SJSA1 (cell line): ENCODE measurements at places on chromosomes 12 and 14. TPM values are rescaled to one million over a fixed set of nuclear protein-coding genes. Genes with fewer than 3 reads are reported as not detected.

The RIPK3 gene
- not detected in 2 replicates for total RNA-seq

The GSG1 gene
- total RNA-seq: 0.32 TPM in 1 of 2 replicates, not detected in the other

The HCAR1 gene
- total RNA-seq: not detected in 2 replicates

The PLA2G1B gene
- total RNA-seq: not detected in 2 replicates

The ERBB3 gene
- total RNA-seq: not detected in 2 replicates

The KLRC4 gene
- not detected in 2 replicates for total RNA-seq

The NGB gene
- total RNA-seq: not detected in 2 replicates

The KANSL2 gene
- total RNA-seq: 34.5 and 54.4 TPM in 2 replicates

The KLRG1 gene
- total RNA-seq: 0.13 TPM in 1 of 2 replicates, not detected in the other

DNA sequence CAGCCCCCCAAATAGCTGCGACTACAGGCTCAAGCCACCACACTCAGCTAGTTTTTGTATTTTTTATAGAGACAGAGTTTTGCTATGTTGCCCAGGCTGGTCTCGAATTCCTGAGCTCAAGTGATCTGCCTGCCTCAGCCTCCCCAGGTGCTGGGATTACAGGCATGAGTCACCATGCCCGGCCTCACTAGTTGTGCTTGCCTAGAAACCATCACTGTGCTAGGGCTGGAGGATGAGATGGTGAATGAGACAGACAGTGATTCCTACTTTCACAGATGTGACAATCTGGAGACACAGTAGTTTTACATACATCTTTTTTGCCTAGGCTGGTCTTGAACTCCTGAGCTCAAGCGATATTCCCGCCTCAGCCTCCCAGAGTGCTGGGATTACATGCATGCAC lies 7.5 kb upstream of the MSI1 start:
- DNase-seq: no peak
- peaks cover 37% of the 10 kb centered on the region for H3K27me3 ChIP-seq
- H3K36me3 ChIP-seq: no peaks in the 10 kb centered on the region
- peaks cover 24% of the 10 kb centered on the region for H3K4me1 ChIP-seq
- H3K4me3 ChIP-seq: no peak overlapping the region

DNA sequence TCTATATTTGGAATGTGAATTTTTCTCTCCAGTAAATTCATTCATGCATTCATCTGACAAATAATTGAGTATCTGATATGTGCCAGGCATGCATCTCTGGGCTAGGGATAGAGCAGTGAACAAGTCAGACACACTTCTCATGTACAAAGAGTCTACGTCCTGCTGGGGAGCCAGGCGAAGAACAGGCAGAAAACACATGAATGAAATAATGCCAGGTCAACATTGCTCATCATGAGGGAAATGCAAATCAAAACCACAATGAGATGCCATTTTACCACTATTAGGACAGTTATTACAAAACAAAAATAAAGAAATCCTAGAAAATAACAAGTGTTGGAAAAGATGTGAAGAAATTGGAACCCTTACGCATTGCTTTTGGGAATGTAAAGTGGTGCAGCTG lies 90.3 kb downstream of the PAX9 start:
- no peak for DNase-seq
- no peak overlapping the region for H3K4me3 ChIP-seq
- no peak overlapping the region for H3K27ac ChIP-seq
- no peaks in the 10 kb centered on the region for H3K36me3 ChIP-seq

GRCh38 chr12:123723765-123724164 lies 11.6 kb downstream of the ATP6V0A2 start:
- no peaks in the 10 kb centered on the region for H3K27me3 ChIP-seq
- H3K4me3 ChIP-seq: no peak overlapping the region
- H3K36me3 ChIP-seq: peaks cover 35% of the 10 kb centered on the region

- no peak for DNase-seq
- peak overlapping the region; percentile 68 for H3K27ac ChIP-seq
- H3K4me1 ChIP-seq: peaks cover 42% of the 10 kb centered on the region
These were observed 25.3 kb downstream of the NUAK1 start for GRCh38 chr12:106113446-106113823.

- no peaks in the 10 kb centered on the region for H3K36me3 ChIP-seq
- DNase-seq: no peak
- no peak overlapping the region for H3K4me3 ChIP-seq
These were observed 21.9 kb downstream of the ATF7IP start for GRCh38 chr12:14387219-14387871.

- no peaks in the 10 kb centered on the region for H3K27me3 ChIP-seq
- H3K27ac ChIP-seq: peak within 1 kb of the TSS; percentile 83
- peaks cover 35% of the 10 kb centered on the region for H3K4me1 ChIP-seq
- no peaks in the 10 kb centered on the region for H3K36me3 ChIP-seq
- peak within 1 kb of the TSS; percentile 52 for H3K4me3 ChIP-seq
- DNase-seq: peak; percentile 67
These were observed at the start of gene IGFBP6 for GRCh38 chr12:53097564-53098353. TSS of gene IGFBP6 (plus strand) at chr12:53097667. CDS start at chr12:53097718, 51 bp downstream.

GRCh38 chr14:61213920-61214319 lies 67.2 kb downstream of the TMEM30B start:
- DNase-seq: no peak
- no peak overlapping the region for H3K27ac ChIP-seq
- H3K4me1 ChIP-seq: peaks cover 19% of the 10 kb centered on the region

DNA sequence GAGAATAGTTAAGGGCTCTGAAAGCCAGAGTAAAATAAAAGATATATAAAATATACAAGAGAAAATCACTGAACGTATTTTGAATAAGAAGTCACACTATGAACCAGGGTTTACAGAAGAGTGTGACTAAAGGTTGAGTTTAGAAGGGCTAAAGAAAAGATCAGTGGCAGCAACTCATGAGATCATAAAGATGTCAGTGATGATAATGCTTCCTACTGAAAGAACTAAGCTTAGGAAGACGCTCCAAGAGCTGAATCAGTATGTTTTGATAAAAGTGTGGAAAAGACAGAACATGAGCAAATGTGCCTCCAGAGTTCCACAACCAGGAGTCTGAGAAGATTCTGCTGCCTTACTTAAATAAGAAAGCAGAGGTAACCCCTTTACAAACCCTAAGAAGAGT lies 74.6 kb downstream of the KITLG start:
- no peaks in the 10 kb centered on the region for H3K36me3 ChIP-seq
- H3K27ac ChIP-seq: no peak overlapping the region
- no peak overlapping the region for H3K4me3 ChIP-seq
- no peaks in the 10 kb centered on the region for H3K27me3 ChIP-seq

- peaks cover 4% of the 10 kb centered on the region; the same call in 1 of the 2 replicates for H3K4me1 ChIP-seq
- no peaks in the 10 kb centered on the region for H3K36me3 ChIP-seq
- no peak overlapping the region for H3K4me3 ChIP-seq
- DNase-seq: peak; percentile 35
These were observed 1186.3 kb upstream of the FLRT2 start for GRCh38 chr14:84343656-84344055.

GRCh38 chr12:53577941-53578352 lies 48.2 kb downstream of the ATF7 start:
- H3K4me1 ChIP-seq: peaks cover 6% of the 10 kb centered on the region; the same call in 1 of the 2 replicates
- no peaks in the 10 kb centered on the region; the same call in 1 of the 2 replicates for H3K36me3 ChIP-seq

DNA sequence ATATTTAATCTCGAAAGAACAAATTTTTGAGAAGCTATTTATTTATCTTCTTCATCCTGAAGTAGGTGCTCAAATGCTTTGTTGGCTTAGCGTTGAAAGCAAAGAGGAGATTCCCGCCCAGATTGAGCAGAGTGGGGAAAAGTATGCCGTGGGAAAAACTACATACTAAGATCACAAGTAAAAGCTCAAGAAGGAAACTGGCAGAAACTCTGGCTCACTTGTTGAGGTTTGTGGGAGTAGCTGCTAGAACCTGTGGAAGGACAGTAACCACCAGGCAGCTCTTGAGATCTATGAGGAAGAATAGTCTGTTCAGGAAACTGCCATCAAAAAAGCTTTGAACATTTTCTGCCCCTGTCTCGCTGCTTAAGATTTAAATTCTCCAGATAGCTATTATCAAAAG lies 3.9 kb downstream of the MYRFL start:
- no peak overlapping the region for H3K4me3 ChIP-seq
- H3K36me3 ChIP-seq: no peaks in the 10 kb centered on the region
- no peak for DNase-seq
- no peak overlapping the region for H3K27ac ChIP-seq
- H3K4me1 ChIP-seq: no peaks in the 10 kb centered on the region
